Activated naive CD4-positive, alpha-beta T cell treated with anti-CD3 and anti-CD28 coated beads, Interleukin-2, amount 50 U/mL, for 72 hours (primary cell): ENCODE measurements at places on chromosomes 5 and 9. TPM values are rescaled to one million over a fixed set of nuclear protein-coding genes. Genes with fewer than 3 reads are reported as not detected.
A peak's percentile ranks its signal among the peaks of the same experiment; 100 is the strongest.

DNA sequence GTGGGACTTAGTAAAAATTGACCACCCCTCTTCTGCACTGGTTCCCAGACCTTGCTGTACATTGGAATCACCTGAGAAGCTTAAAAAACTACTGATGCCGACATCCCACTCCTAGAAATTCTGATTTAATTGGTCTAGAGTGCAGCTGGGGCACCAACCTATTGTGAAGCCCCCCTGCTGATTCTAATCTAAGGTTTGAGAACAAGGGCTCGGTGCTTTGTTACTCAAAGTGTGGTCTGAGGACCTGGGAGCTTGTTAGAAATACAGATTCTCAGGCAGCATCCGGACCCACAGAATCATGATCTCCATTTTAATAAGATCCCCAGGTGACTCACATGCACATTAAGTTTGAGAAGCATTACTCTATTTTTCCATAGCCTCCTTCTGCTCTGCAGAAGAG is 57.8 kb upstream of the LPAR1 start:
- DNase-seq = no peak

GRCh38 chr5:7495131-7495517 is 99.2 kb downstream of the ADCY2 start:
- DNase-seq = no peak

DNA sequence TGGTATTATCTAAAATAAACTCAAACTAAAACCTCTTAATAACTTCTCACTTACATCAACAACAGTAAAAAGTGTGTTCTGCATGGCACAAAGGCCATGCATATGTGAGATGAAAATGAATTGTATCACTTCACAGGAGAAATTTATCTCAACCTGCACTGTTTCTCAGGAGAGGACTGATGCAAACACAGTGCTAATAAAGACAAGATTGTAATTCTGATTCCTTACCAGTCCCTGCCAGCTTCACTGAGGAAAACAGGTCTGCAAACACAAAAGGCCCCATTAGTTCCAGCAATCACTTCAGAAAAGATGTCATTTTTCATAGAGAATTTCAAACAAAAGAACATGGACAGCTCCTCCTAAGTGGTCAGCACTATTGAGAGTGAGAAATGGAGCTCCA is 117.3 kb upstream of the PDE4D start:
- no peak for DNase-seq

DNA sequence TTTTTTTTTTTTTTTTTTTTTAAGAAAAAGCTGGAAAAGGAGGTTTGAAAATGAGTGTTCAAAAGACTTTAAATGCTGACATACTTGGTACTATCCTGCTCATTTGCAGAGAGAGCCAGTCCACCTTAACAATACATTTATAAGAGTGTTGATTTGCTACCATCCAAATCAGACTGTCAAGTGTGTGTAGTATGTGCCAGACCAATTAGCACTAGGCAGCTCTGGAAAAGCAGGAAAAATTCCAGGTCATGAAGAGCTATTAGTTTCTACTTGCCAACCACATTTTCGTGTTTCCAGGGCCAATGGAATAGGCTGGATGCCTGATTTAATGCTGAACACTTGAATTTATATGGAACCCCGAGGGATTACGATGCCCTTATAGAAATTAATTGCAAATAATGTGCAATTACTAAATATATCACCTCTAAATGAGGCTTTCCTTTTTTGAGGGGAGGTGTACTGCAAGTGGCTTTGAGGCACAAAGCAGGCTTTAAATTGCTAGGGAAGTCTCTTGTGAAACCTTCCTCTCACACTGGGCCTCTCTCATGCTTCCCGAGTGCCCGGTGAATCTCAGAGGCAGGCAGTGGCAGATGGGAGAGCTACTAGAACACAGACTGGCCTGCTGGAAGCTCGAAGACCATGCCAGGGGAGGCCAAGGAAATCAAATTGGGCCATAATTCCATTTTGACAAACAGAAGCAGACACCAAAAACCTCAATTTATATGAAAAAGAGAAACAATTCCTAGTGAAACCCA is 178.7 kb downstream of the PPP2R2B start:
- no peak for DNase-seq

Gene ZBED3
- total RNA-seq = 0.20 TPM

GRCh38 chr5:97417986-97418385 is 234.9 kb upstream of the RIOK2 start:
- DNase-seq = no peak

Gene PCDHB13
- not detected for total RNA-seq

- DNase-seq = no peak
These were observed 48.7 kb downstream of the TIMD4 start for GRCh38 chr5:156914371-156914737.

Gene ELOVL7
- total RNA-seq = 2.0 TPM

GRCh38 chr9:73451003-73451402 is 299.3 kb downstream of the ANXA1 start:
- no peak for DNase-seq

- no peak for DNase-seq
These were observed 3.4 kb upstream of the F12 start for GRCh38 chr5:177412603-177413233.

GRCh38 chr9:92140074-92140753 is 25.0 kb upstream of the SPTLC1 start:
- peak; percentile 76 for DNase-seq

- DNase-seq = no peak
These were observed 1.5 kb downstream of the GAS1 start for GRCh38 chr9:86945728-86946200.

Gene CEP78
- 33.4 TPM for total RNA-seq

- no peak for DNase-seq
These were observed 293.6 kb downstream of the FER start for GRCh38 chr5:109041317-109041716.

- DNase-seq = no peak
These were observed 54.3 kb downstream of the GRAMD2B start for GRCh38 chr5:126477294-126478117.

Gene RNF180
- total RNA-seq = not detected

DNA sequence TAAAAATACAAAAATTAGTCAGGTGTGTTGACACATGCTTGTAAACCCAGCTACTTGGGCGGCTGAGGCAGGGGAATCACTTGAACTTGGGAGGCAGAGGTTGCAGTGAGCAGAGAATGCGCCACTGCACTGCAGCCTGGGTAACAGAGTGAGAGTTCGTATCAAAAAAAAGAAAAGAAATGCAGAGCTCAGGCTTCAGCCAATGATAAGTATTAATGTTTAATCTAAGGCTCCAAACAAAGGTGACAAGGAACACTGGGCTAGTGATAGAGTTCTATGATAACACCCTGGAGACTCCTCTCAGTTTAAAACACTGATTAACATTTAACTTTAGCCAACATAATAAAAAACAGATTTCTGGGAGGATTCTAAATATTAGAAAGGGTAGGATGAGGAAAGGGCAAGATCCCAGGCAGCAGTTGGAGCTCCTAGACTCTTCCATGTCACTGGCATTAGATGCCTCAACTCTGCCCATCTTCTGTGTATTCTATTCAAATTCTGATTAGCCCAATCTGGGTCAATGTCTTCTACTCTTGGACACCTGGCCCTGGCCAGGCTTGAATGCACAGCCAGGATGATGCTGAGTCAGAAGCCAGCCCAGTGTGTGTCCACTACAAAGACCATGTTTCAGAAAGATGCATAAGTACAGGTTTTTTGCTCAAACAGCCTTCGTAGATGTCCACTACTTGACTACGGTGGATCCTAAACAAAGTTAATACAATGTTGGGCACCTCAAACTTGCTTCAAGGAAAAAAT is 91.0 kb upstream of the FAM169A start:
- no peak for DNase-seq

DNA sequence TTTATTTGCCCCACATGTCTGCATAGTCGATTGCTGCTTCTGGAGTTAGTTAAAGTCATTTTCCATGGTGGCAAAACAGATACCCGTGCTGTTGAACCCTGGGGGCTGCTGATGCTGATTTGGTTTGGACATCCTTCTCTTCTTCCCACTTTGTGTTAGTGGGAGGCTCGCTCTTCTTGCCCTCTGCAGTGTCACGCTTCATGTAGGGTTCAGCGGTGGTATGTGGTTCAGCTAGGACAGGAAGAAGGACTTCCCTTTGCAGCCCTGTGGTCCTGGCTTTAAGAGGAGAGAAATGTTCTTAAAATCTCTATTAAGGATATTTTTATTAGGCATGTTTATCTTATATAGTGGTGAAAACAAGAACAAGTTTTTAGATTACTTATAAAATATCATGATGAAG is 36.2 kb downstream of the SLC36A1 start:
- DNase-seq = no peak
